Cardiac fibroblast (primary cell): ENCODE measurements at places on chromosomes 7 and 10.

DNA sequence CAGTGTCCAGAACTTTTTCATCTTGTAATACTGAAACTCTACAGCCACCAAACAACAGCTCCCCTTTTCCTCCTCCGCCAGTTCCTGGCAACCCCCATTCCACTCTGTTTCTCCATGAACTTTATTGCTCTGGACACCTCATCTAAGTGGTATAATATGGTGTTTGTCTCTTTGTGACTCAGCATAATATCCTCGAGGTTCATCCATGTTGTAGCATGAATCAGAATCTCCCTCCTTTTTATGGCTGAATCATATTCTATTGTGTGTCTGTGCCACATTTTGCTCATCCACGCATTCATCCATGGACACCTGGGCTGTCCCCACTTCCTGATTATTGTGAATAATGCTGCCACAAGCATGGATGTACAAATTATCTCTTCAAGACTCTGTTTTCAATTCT is 124.4 kb upstream of the FGFR2 start:
- peak; percentile 23 for DNase-seq

DNA sequence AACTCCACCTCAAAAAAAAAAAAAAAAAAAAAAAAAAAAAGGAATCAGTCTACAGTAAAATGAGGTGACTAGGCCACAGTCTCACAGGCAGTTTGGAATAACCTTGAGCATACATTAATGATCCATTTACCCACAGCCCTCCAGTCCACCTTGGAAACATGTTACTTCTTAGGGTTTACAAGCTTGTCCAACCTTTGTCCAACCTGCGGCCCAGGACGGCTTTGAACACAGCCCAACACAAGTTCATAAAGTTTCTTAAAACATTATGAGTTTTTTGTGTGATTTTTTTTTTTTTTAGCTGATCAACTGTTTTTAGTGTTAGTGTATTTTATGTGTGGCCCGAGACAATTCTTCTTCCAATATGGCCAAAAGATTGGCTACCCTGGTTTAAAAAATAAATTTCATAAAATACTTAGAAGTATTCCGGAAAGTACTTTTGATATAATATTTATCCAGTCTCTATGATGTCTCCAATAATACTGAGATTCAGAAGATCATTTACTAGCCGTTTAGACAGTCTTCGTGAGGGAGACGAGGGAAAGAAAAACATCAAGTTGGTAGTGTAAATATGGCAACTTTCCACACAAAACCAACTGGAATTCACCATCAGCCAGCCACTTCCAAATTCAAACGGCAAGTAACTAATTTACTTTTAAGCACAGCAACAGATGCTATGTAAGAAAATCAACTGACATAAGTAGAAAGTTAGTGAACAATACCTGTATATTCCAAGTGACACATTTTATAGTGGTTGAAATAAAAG is 9.9 kb downstream of the BAZ1B start:
- DNase-seq: peak; percentile 21

GRCh38 chr10:95756041-95756761 is at the start of gene ENTPD1:
ENTPD1 (plus strand) TSS chr10:95756163; CDS start chr10:95756240, 77 bp downstream.
- DNase-seq: peak; percentile 51

DNA sequence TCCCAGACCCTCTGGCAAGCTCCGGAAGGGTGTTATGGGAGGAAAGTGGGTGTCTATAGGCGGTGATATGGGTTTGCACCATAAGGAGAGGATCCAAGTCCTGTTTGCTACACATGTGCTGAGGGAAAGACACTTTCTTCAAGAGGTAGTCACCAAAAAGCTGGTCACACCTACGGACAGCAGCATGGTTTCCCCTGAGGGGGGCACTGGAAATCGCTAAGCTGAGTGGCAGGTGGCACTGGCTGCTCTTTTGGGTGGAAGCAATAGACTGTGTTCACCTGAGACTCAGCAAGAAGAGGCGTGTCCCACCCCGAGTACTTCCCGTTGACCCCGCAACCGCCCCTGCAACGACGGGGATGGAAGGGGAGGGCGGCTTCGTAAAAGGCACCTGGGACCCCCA is 1.8 kb upstream of the FOXI2 start:
- DNase-seq: no peak

DNA sequence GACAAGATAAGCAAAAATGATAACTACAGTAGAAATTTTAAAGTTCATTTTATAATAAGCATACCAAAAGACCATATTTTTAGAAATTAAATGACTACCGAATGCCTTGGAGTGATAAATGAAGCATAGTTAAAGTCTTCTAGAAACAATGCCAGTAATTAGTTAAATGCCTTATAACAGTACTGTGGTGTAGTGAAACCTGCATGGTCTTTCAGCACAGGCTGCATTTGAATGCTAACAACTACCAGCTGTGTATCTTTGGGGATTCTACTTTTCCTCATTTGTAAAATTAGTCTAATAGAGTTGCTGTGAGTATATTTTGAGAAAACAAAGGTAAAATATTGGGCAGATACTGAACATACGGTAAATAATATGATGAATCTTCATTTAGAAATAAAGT is 25.1 kb downstream of the TSPAN12 start:
- no peak for DNase-seq

DNA sequence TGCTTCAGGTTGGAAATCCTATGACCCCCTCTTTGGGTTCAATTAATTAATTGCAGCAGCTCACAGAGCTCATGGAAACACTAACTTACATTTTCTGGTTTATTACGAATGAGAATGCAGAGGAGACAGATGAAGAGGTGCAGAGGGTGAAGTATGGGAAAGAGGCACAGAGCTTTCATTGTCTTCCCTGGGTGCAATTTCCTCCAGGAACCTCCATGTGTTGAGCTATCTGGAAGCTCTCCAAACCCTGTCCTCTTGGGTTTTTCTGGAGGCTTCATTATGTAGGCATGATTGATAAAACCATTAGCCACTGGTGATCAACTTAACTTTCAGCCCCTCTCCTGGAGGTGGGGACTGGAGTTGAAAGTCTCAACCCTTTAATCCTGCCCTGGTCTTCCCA is 133.0 kb upstream of the AUTS2 start:
- no peak for DNase-seq

DNA sequence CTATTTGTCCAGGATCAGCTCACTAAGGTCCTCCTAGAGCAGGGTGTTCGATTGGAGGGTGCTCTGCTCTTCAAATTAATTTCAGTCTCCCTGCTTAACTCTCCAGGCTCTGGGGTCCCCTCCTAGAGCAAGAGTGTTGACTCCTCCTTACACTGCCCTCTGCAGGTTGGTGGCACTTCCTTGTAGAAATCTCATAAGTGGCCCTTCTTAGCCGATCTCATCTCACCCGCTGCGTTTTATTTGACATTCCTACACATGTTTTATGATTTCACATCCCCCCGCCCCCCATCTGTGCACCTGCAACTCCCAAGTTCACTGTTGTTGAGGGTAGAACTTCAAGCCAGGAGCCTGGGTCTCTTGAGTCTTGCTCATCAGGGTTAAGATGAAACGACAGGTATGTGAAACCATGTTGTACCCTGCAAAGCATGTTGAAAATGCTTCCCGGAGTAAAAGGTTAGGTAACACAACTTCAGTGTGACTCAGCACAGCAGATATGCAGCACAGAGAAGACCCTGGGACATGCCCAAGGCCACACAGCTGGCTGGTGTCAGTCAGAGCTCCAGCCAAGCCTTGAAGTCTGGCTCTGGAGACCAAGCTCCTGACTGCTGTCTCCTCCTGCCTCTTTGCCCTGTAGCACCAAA is 171.2 kb downstream of the PRKAG2 start:
- peak; percentile 74 for DNase-seq

DNA sequence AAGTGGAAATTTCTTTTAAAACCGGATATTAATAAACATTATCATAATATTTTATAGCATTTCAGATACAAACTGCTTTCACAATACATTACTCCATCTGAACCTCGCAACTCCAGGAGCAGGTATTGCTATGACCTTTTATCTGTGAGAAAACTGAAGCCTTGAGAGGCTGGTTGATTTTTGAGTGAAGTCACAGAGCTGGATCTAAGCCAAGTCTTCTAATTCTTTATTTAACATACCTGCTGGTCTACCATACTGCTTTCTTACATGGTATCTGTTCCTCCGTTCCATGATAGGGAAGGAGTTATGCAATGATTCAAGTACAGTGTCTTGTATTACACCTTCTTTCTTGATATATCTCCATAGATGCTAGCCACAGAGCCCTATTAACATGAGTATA is 37.4 kb upstream of the ITGB8 start:
- DNase-seq: no peak

- DNase-seq: no peak
Measured at GRCh38 chr10:94155722-94156271, 162.1 kb downstream of the PLCE1 start.

GRCh38 chr10:36191009-36191408 is 548.9 kb upstream of the FZD8 start:
- no peak for DNase-seq

- peak; percentile 80 for DNase-seq
Measured at GRCh38 chr10:114634609-114634979, 23.5 kb downstream of the ABLIM1 start.

GRCh38 chr7:158680754-158681153 is 23.9 kb downstream of the NCAPG2 start:
- no peak for DNase-seq

DNA sequence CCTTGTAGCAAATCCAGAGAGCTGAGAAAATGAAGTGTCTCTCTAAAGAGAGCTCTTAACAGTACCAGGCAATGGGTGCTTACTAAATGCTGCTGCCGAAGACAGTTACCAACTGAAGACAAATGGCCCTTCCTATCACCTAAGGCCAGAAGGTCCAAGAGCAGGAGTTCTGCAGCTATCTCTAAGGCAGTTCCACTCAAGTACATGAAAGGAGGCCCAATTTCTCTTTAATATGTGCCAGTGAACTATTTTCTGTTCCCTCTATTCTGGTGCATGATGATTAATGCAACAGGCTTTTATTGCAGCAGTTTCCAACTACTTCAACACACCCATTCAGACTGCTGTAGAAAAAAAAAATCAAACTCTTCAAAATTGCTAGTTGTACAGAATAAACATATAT is 122.5 kb downstream of the SLC25A13 start:
- DNase-seq: peak; percentile 42

DNA sequence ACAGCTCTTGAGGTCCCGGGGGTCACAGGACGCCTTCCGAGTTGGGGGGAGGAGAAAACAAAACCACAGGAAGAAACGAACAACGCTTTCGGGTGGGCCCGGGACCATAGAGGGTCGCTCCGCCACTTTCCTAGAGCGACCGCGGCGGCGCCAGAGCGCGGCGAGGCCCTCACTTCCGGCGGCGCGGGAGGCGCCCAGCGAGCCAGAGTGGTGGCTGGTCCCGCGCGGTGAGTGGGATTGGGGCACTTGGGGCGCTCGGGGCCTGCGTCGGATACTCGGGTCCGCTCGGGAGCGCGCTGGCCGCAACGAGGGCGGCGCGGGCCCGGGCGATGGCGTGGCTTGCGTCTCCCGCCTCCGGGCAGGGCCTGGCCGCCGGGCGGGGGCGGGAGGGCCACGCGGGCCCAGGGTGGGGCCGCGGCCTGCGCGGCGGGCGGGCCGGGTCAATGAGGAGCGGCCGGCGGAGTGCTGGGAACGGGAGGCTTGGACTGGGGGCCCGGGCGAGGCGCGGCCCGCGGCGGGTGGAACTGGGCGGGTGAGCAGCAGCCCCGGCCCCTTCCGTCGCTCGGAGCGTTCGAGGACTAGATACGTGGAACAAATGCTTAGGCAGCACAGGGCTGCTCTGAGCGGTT is at the start of gene ZNF22:
Gene ZNF22 (plus strand): TSS at position 172 of the 629 bp plus-strand sequence. CDS start 2,446 bp downstream, outside the sequence.
- DNase-seq: peak; percentile 79

- DNase-seq: no peak
Measured at GRCh38 chr10:88896994-88897853, 17.2 kb downstream of the STAMBPL1 start.

- DNase-seq: no peak
Measured at GRCh38 chr7:4017785-4018184, 664.3 kb upstream of the FOXK1 start.

DNA sequence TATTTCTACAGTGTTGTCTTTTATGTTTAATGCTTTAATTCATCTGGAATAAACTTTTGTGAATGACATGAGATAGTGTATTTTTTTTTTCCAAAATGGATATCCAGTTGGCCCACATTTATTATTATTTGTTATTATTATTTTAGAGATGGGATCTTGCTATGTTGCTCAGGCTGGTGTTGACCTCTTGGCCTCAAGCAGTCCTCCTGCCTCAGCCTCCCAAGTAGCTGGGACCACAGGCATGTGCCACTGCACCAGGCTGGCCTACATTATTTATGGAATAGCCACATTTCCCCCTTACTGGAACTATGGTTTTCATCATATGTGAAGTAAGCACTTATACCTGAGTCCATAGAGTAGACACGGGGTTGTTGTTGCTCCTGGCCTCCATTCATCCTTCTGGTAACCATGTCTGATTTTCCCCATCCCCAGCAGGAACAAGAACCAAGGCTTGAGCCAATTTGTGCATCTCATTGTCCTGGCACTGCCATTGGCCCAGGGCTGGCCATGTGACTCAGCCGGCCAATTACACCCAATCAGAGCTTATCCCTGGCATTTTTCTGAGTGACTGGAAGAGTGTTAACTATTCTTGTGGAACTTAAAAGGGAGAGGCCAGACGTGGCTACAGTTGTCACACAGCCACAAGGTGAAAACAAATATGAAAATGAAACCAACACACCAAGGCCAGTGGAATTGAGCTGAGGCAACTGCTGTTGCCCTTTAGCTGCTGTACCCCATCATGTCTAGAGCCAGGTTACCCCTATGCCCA is 23.1 kb downstream of the PRF1 start:
- DNase-seq: no peak

- peak; percentile 93 for DNase-seq
Measured at GRCh38 chr10:99779335-99779734, 3.1 kb upstream of the ABCC2 start.

GRCh38 chr7:134935701-134936100 is 50.6 kb upstream of the AGBL3 start:
- DNase-seq: peak; percentile 52

DNA sequence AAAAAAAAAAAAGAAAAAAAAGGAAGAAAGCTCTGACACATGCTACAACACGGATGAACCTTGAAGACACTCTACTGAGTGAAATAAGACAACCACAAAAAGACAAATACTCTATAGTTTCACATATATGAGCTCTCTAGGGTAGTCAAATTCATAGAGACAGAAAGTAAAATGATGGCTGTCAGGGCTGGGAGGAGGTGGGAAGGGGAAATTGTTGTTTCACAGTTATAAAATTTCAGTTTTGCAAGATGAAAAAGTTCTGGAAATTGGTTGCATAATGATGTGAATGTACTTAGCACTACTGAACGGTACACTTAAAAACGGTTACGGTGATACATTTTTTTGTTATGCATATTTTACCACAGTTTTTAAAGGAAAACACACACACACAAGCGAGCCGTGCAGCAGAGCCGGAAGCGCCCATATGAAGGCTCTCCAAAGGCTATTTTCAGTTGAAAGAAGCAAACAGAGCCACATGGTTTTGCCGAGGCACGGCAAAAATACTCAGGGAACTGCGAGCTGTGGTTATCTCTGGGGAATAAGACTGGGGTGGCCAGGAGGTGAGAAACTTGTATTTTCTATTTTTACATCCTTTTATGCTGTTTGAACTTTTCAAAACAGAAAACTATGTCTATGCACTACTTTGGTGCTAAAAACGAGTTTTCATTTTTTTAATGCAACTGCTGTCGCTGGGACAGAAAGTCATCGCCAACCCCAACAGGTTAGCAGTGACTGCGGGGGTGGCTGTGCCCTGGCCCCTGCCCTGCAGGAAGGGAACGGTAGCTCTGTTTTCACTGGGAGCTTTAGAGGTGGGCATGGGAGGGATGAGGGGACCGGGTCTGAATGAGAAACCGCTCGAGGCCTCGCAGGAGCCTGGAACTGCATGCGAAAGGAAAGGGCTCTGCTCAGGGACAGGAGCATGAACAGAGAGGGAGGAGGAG is 132.9 kb downstream of the OAT start:
- peak; percentile 53 for DNase-seq
